ENCODE measurements at places on chromosomes 5 and 9. TPM values are rescaled to one million over a fixed set of nuclear protein-coding genes. Genes with fewer than 3 reads are reported as not detected.

CDH9 gene
- not detected for total RNA-seq

FAM81B gene
- not detected for total RNA-seq

RALGDS gene
- 22.1 TPM for total RNA-seq

BAG1 gene
- total RNA-seq: 23.8 TPM

NR2F1 gene
- 14.7 TPM for total RNA-seq

PCDHGB7 gene
- 6.7 TPM for total RNA-seq

OTP gene
- not detected for total RNA-seq

GPR21 gene
- total RNA-seq: 2.6 TPM

IL13 gene
- total RNA-seq: not detected

TLR4 gene
- 83.6 TPM for total RNA-seq

FAM153A gene
- total RNA-seq: not detected

SPRY4 gene
- 2.6 TPM for total RNA-seq

GMCL2 gene
- total RNA-seq: not detected

KLHL3 gene
- total RNA-seq: 3.4 TPM
